Hematopoietic multipotent progenitor cell treated with erythropoietin and hydrocortisone succinate and interleukin-3 and kit ligand, for 4 days (in vitro differentiated cells): ENCODE measurements at places on chromosomes 5 and 9.

GRCh38 chr5:170471551-170472178 lies 32.2 kb upstream of the KCNIP1 start:
- DNase-seq: peak; percentile 25

GRCh38 chr9:71146511-71146910 lies 25.1 kb upstream of the TRPM3 start:
- DNase-seq: peak; percentile 62

GRCh38 chr9:115398996-115399395 lies 281.0 kb upstream of the TNC start:
- DNase-seq: peak; percentile 7

GRCh38 chr5:72015103-72015548 lies 92.1 kb upstream of the MAP1B start:
- DNase-seq: peak; percentile 46

- DNase-seq: no peak
Observed at GRCh38 chr5:56301069-56301468, 67.9 kb upstream of the ANKRD55 start.

DNA sequence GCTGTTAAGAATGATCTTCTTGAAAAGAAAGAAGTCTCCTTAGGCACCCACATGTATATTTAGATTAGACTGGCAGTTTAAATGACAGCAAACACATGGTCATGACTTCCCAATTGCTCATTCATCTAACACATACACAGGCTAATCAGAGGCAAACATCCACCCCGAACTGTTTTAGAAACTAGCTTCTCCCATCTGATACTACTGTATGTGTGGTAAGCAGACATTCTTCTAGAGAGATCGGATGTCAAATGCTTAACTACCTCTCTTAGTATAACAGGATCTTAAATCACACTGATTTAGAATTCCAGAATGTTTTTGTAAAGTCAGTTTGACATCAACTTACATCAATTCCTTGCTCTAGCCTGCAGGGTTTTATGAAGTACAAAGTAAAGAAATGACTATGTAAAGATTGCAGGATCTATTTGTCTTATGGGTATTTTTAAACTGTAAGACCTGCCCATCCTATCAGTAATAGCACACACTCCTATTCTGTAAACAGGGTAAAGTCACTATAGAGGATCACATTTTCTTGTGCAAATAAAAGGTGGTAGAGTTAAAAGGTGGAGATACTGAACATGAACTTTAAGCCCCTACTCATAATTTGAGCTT lies 239.7 kb downstream of the MLLT3 start:
- peak; percentile 96 for DNase-seq

GRCh38 chr5:95672641-95673040 lies 10.2 kb downstream of the SPATA9 start:
- no peak for DNase-seq

DNA sequence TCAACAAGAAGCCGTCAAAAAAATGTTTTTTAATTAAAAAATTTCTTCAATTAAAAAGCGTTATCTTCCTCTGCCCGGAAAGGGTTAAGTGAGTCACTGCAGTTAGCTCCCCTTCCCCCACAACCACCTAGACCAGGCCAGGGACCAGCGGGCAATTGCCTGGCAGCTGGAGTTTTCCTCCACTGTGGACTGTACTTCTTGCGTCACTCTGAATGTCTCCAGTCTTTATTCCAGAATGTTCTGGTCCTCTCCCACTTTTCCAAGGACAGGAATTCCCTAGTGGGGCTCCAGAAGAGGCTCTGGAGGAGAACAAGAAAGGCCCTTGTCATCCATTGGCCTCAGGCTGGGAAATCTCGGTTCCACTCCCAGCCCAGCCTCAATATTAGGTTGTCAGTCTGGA lies 114.0 kb downstream of the C9orf50 start:
- no peak for DNase-seq

DNA sequence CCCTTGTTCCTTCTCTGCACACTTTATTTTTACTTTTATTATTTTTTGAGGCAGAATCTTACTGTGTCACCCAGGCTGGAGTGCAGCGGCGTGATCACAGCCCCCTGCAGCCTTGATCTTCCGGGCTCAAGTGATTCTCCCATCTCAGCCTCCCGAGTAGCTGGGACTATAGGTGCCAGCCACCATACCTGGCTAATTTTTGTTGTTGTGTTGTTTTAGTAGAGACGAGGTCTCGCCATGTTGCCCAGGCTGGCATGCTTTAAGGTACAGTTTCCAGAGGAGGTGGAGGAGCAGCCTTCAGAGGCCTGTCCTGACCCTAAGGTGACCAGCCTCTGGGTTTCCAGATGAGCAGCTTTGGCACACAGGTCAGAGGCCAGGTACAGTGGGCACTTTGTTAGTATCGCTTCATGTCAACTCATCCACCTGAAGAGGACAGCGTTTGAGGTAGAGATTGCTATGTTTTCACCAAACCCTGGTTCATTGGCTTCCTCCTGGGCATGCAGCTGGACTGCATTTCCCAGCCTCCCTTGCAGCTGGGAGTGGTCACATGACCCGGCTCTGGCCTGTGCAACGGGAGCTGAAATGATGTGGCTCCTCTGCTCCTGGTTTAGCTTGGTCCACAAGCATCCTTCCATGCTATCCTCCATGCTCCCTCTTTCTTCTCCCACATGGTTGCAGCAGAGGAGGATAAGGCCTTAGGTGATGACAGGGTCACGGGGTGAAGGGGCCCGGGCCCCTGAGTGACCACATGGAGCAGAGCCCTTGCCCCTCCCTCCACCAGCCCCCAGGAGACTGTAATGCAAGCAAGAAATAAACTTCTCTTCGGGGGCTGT lies 139.3 kb upstream of the IER5L start:
- peak; percentile 37 for DNase-seq

DNA sequence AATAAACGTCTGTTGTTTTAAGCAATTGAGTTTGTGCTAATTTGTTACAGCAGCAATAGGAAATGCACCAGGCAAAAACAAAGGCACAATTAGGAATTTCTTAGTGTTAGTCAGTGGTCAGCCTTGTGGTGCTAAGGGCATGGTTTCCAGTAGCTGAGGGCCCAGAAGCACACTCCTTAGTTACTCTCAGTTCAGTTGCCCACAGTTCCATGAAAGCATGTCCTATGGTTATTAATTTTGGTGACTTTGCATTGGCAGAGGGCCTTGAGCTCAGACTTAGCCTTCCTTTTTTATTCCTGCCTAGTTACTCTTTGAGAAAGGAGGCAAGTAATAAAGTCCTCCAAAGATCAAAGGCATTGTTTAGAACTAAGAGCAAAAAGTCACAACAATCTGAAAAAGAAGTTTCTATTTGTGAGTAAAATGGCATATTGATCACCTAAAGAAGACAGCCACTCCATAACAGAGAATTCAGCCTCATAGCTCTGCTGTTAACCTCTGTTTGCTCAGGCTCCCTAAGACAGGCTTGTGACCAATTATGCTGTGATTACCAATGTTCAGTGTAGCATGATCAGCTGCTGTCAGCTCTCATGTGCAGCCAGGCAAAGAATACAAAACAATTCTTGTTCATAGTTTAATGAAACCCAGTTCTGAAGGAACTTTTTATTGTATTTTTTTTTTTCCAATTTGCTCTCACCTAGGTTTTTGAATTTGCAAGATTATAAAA lies 57.0 kb upstream of the MROH2B start:
- DNase-seq: no peak

- DNase-seq: no peak
Observed at GRCh38 chr5:8650186-8650585, 781.2 kb downstream of the MTRR start.

GRCh38 chr5:53971131-53971530 lies 339.2 kb downstream of the ARL15 start:
- DNase-seq: no peak

DNA sequence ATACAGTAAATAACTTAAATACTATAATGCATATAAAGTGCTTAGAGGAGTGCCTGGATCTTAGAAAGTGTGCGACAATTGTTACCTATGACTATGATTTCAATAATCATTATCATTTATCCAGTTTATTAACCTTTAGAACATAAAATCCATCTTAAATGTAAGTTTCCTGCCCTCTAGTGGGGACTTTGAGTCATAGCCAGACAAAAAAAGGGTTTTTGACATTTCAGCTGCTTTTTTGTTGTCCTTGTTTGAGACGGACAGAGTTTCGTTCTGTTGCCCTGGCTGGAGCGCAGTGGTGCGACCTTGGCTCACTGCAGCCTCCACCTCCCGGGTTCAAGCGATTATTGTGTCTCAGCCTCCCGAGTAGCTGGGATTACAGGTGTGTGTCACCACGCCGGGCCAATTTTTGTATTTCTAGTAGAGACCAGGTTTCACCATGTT lies 9.7 kb upstream of the C9orf152 start:
- DNase-seq: peak; percentile 82

- DNase-seq: no peak
Observed at GRCh38 chr9:105232207-105232606, 12.2 kb upstream of the SLC44A1 start.

DNA sequence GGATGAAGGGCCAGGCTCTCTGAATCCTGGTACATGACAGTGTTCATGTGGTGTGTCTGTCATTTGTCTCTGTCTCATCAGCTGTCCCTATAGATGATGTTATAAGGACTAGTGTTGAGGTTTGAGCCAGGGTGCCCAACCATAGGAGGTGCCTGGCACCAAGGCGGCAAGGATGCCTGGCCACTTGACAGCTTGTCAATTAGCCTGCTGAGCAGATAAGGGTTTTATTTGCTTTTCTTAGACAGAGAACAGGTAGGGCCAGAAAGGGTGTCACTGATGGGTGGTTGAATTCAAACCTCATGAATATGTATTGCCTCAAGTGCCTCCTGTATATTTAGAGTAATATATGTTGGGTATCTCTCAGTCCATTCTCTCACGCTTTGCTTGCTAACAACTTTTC lies 30.1 kb upstream of the AUH start:
- no peak for DNase-seq

- no peak for DNase-seq
Observed at GRCh38 chr9:77085416-77085815, 66.0 kb downstream of the FOXB2 start.

DNA sequence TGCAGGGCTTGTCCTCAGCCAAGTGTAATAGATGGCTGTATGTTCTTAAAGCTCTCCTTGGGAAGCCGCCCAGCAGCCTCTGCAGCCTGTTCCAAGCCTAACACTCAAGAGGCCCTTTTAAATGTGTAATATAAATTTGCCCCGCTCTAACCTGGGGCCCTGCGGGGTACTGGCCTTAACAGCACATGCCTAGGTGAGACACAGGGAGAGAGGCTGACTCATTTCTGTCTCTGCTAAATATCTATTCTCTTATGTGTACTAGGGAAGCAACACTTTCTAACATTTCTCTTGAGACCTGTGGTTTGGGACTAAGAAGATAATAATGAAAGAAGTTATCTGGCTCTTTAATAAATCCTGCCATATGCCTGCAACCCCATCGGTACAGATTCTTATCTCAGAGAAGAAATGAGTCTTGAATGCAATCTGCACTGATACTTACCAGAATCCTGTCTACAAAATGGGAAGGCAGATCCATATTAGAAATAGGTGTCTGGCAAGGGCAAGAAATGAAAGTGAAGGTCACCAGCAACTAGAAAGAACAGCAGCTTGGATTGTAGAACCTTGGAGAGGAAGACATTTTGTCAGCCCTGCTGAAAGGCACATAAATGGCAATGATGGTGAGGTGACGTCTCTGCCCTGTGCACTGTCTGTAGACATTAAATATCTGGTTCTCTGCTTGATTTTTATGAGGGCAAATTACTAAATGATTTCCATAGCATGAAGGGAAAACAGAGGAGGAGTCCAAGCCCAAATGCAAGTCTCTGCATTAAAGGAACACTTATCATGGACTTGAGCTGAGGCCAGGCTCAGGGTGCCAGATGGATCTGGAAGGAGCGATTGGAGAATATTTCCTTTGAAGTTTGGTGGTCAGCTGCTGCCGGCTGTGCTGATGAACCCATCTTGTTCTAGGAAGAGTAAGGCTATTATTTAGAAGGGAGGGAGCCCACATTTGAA lies 14.5 kb upstream of the TGFBI start:
- DNase-seq: no peak

DNA sequence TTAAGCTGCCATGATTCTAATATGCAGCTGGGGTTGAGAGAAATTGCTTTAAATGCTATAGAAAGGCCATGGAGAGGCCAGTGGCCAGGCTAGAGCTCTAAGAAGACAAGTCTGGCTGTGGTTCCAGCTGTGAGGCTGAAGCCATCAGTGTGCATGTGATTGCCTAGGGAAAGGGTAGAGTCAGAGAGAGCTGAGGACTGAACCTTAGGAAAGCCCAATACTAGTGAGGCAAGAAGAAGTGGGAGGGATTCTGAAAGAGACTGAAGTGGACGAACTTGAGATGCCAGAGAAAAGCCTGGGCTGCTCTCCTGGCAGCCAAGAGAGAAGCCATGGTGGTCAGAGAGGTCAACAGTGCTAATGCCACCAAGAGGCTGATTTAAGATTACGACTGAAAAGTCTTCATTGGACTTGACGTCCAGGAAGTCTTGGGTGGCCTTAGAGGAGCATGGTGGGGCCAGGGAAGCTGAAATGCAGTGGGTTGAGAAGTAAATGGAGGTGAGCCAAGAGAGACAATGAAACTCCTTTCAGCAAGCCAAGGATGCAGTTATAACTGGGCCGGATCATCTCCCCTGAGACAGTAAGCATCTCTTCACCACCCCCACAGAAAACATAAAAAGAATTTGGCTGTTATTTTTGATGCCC lies 133.2 kb downstream of the TMEM174 start:
- DNase-seq: no peak

DNA sequence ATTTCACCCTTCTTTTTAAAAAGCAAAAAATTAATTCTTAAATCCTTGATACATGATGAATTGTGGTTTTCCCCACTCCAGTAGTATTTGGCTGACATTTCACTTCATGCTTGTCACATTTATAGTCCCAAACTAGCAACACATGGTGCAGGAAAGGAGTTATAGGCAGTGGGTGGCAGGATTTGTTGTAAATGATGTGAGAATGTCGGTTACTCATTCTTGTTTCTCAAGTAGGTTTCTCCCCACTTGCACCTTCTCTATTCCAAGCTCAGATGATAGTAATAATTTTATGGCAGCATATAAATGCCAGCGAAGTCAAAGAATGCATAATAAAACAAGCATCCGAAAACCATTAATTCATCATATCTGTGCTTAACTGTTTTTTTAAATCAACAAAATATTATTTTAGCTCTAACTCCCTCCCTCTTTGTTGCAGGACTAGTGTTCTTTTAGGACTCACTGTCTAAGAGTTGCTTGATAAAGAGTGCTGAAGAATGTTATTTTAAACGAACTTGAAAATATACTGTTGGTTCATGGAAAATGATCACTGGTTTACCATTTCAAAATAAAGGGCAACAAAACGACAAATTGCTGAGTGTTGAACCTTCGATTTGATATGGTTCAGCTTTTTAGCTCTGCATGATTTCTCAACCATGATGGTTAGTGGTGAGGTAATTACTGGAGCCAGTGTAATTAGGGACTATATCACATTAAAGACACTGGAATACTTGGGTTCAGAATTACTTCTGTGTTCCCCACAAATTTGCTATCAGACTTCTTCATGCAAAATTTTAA lies 88.1 kb upstream of the ADAMTSL1 start:
- DNase-seq: no peak

DNA sequence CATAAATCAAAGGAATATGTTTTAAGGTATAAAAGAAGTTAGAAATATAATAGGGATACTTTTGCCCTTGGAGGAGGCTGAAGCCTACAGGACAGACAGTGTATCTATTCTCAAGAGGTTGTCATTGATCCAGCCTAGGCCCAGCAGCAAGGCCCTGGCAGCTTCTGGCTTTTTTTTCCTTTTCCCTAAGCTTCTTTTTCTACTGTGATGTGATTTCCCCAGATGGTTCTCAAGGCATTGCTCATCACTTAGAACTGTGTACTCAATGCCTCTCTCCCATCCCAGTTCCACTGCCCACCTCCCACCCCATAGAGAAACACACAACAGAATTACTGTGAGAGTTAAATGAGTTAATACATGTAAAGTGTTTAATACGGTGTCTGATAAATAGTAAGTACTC lies 88.6 kb downstream of the SLC44A1 start:
- DNase-seq: no peak
